ENCODE measurements at places on chromosomes 13 and 19.

DNA sequence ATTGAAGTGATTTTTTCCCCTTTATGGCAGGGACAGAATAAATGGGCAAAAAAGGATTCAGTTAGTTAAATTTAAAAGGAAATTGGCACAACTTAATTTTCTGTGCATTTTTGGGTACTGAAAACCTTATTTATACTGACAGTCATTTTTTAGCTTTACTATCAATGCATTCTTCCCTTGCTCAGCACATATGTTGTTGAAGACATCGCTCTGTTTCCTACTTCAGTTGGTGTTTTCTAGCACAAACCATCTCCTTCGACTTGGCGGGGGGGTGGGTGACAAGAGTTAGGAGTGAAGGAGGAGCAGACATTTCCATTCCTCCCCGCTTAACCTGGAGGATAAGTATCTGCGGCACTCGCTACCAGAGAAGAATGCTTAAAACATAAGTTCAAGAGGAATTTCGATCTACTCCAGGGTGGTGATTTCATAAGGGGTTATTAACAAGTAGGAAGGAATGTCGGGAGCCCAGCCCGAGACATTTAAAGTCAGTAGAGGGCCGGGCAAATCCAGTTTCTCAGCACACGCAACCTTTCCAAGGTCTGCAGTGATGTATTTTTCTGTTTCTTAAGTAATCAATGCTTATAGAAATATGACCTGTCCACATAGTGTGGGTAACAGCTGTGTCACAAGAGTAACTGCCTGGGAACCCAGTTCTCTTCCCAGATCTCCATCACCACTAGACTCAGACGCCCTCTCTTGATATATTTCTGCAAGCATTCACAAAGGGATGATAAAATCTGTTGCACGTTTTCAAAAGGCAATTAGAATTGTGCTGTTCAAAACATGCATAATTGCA, 525.8 kb downstream of the MYO16 start:
- DNase-seq: peak; percentile 57

- no peak for DNase-seq
These were observed 88.7 kb downstream of the SLC10A2 start for GRCh38 chr13:102977471-102977870.

DNA sequence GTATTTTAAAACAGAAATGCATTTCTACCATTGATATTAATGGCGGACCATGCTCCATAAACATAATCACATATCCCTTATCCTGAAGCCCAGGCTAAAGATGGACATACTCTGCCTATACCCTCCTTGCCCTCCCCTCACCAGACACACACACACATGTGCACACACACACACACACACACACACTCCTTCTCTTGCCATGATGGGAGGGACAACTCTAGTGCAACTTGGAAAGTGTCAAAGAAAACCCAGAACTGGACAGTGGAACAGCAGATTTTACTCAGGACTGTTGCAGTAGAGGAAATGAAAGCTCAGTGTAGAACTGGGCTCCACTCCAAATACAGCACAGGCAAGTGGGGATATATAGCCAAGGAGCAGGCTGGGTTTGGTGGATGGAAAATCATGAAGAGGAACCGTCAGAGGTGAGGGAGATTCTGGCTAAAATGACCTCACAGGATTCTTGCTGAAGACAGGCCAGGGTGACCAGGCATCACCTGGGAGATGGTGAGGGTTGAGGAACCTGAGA, 40.8 kb downstream of the TNFRSF19 start:
- no peak for DNase-seq

DNA sequence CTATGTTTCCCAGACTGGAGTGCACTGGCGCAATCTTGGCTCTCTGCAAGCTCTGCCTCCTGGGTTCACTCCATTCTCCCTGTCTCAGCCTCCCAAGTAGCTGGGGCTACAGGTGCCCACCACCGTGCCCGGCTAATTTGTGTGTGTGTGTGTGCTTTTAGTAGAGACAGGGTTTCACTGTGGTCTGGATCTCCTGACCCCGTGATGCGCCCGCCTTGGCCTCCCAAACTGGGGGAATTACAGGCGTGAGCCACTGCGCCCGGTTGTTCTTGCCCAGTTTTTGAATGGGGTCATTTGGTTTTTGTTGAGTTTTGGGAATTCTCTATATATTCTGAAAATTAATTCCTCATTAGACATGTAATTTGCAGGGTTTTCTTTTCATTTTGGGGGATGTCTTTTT, 238.4 kb upstream of the PRR20A start:
- no peak for DNase-seq

GRCh38 chr19:52237771-52238400, 31.5 kb upstream of the ZNF766 start:
- peak; percentile 49 for DNase-seq

DNA sequence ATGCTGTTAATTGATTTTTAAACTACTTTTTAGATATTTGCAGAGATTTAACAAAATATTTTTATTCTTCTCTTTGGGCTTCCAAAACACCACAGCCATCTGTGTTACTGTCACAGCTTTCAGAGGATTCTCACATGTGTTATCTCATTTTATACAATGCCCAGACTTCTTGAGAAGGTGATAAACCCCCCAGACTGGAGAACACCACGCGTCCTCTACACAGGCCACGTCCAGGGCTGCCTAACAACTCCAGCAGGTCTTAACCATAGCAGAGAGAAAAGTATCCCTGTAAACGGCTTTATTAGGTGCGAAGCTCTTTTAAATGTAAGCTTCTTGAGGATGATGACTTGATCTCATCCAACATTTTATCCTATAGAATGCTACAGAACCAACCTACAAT, 2.0 kb downstream of the GPR183 start:
- no peak for DNase-seq

- no peak for DNase-seq
These were observed at the start of gene SMIM44 for GRCh38 chr19:3483226-3483628. SMIM44 (minus strand) TSS chr19:3483441; CDS start chr19:3483403, 38 bp downstream.

GRCh38 chr19:6725513-6726231, 5.2 kb upstream of the C3 start:
- DNase-seq: no peak

GRCh38 chr19:39805104-39805503, 26.4 kb downstream of the LEUTX start:
- no peak for DNase-seq

- DNase-seq: no peak
These were observed 508.6 kb upstream of the KLHL1 start for GRCh38 chr13:70616847-70617246.

DNA sequence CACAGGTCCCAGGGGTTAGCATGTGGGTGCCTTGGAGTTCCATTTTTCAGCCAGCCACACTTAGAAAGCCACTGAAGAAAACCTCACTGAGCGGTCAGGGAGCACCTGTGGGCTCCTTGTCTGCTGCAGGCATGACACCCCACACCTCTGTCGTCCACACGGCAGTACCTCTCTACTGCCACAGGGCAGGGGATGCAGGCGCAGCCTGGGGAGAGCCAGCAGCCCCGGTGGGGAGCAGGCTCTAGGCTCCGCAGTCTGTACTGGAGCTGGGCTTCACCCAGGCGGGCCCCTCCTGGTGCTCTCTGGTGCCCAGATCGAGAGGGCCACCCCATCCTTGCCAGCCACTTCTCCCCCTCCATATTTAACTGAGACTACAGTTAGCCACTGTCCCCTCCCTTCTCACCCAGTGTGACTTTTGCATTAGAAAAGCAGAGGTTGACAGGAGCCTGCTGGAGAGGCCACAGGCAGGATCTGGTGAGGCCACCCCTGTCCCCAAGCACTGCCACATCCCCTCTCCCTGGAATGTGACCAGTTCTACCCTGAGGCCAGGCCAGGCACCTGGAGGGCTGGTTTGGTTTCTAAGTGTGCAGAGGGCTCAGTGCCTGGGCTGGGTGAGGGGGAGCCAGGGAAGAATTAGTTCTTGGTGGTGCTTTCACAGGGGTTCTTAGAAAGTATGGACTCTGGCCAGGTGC, 104.4 kb downstream of the KDM4B start:
- no peak for DNase-seq

GRCh38 chr13:48720621-48721020, 66.9 kb downstream of the CYSLTR2 start:
- DNase-seq: no peak

- DNase-seq: no peak
These were observed 45.1 kb upstream of the DOCK9 start for GRCh38 chr13:99022941-99023340.

DNA sequence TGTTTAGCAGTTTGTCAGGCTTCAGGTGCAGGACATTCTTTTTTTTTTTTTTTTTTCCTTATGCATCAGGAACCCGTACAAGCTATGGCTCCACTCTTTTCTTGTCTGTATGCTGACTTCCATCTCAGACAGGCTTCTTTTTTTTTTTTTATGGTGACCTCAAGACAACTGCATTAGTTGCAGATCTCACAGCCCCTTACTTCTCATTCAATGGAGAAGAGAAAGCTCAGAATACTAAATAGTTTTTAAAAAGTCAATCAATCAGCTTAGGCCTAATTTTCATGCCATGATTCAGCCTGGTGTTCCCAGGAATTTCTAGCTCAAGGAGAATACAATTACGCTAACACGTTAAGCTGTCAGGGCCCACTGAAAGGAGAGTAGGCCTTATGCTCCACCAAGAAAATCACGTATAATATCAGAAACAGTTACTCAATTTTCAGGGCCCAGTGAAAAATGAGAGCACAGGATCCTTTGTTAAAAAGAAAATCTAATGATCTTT, 1596.0 kb upstream of the MIR17HG start:
- DNase-seq: no peak

- no peak for DNase-seq
These were observed 1584.2 kb upstream of the SLC10A2 start for GRCh38 chr13:104650431-104650830.

DNA sequence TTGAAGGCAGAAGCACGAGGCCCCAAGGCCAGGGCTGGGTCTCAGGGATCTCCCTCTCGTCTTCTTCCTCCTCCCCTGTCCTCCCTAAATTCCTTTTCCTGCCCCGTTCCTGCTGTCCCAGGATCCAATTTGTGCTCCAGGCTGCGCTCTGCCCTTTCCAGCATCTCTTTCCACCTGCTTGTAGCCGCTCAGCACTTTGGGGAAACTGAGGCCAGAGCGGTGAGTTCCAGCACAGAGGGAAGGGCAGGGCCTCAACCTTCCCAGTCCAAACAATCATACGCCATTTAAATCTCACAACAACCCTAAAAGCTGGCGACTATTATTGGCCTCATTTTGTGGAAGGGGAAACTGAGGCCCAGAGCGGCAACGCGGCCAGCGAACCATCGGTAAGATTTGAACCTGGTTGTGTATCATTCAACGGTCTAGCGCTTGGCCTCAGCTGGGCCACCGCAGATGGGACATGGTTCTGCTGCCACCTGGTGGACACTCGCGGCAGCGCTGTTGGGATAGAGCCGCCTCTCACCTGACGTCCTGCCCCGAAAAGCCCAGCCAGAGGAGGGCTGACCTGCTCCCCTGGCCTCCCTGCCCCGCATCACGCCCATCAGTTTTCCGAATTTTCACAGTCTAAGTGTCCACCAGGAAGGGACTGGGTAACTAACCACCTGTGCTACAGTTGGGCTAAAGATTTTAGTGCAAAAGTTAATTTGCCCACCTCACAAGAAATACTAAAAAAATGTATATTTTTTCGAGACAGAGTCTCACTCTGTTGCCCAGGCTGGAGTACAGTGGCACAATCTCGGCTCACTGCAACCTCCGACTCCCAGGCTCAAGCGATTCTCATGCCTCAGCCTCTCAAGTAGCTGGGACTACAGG, 4.2 kb upstream of the RPL18A start:
- peak; percentile 64 for DNase-seq

GRCh38 chr19:2084993-2085720, 11.0 kb downstream of the MOB3A start:
- no peak for DNase-seq

- no peak for DNase-seq
These were observed 132.7 kb downstream of the ZDHHC20 start for GRCh38 chr13:21326155-21327031.

GRCh38 chr13:113937073-113937472, 36.8 kb downstream of the C13orf46 start:
- no peak for DNase-seq

GRCh38 chr13:106464076-106464475, 71.4 kb downstream of the EFNB2 start:
- DNase-seq: no peak

GRCh38 chr19:49455773-49456172, 2.7 kb downstream of the ALDH16A1 start:
- DNase-seq: no peak

DNA sequence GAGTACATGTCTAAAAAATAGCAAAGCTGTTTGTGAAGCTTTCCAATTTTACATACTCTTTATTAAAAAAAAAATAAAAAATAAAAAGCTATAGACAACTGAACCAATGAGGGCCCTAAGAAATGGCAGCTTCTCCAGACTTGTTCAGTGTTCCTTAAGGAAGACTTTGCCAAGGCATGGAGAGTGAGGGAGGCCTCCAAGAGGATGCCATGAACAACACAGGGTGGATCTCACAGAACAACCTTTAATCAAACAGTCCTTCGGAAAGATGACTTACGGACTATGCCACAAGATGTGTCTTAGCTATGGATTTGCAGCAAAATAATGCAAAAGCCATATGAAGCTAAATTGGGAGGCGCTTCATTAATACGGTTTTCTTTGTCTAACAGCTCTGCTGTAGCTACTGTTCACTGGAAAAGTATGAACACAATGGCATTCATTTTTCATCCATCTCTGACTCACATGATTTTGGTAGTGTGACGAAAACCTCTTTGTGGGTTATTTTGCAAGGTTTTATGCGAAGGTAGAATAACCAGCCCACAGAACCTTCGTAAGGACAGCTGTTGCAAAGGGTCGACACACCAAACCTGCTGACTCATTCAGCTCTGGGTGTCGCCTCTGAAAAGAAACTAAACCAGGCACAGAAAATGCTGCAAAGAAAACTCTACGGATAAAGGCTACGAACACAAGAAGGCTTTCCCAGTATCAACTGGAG, 27.7 kb downstream of the EFNB2 start:
- DNase-seq: peak; percentile 69

DNA sequence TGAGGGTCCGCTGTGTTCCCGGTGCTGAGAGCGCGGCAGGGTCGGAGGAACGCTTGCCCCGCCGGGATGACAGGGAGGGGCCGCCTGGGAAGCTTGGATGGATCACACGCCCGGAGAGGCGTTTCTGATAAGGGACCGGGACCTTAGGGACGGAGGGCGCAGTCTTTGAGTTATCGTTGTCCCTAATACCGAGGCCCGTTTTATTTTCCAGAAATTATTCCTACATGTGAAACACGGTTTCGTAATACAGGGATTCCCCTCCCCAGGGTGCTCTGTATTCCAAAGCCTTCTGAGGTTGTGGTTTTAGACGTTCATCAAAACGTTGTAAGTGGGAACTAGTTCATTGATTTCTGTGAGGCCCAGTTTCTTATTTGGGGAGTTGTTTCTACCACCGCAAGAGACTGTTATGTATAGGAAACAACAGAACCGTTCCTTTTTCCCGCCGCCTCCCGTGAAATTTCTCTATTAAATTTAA, 752 bp downstream of the PDCD5 start:
- DNase-seq: no peak

- no peak for DNase-seq
These were observed 238 bp downstream of the ZNF260 start for GRCh38 chr19:36527873-36528193.

- no peak for DNase-seq
These were observed 1.1 kb upstream of the ZNF45 start for GRCh38 chr19:43936188-43936587.
